ENCODE measurements at places on chromosomes 16 and 17.
A peak's percentile ranks its signal among the peaks of the same experiment; 100 is the strongest.

- DNase-seq: no peak
Observed at GRCh38 chr17:49971848-49972485, 3.0 kb downstream of the DLX4 start.

- no peak for DNase-seq
Observed at GRCh38 chr16:30918614-30919013, 4.8 kb upstream of the FBXL19 start.

GRCh38 chr16:23524886-23525285, 14.6 kb upstream of the GGA2 start:
- no peak for DNase-seq

DNA sequence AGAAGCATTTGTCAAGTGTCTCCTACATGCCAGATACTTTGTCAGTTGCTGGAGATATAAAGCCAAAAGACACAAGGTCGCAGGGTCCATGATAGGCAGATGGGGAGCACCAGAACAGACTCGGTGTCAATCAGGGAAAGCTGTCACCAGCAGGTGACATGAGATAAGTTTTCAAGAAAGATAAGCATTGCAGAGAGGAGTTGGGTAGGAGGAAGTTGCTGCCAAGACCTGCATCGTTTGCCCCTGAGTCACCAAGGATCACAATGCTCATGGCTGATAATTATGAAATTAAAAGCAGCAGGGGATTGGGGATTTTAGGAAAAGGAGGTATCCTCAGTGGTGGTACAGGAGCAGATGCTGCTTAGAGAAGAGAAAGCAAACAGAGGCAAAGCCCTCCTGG, 551.1 kb upstream of the CDH11 start:
- no peak for DNase-seq

DNA sequence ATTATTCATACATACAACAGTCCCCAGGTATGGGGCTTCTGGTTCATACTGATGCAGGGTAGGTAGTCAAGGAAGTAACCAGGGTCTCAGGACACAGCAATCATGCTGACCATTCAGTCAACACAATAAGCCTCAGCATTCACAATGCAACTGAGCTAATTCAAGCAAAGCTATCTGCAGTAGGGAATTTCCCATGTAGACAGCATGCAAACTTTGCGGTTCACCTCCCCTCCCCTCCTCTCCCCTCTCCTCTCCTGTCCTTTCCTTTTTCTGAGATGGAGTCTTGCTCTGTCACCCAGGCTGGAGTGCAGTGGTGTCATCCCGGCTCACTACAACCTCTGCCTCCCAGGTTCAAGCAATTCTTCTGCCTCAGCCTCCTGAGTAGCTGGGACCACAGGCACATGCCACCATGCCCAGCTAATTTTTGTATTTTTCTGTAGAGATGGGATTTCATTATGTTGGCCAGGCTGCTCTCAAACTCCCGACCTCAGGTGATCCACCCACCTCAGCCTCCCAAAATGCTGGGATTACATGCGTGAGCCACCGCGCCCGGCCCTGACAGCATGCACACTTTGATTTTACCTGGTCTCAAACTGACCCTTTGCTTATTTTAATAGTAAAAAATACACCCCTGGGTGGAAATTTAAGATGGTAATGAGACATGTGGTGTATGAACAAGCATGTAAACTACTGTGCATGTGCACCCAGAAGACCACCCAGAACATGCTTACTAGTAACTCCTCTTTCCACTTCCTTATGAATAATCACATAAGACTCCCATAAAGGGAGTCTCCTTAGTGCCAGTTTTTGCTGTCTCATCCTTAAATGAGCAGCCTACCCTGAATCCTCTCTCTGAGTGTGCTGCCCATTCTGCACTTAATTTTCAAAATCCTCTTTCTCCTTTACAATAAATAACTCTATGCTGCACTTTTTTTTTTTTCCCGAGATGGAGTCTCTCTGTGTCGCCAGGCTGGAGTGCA, 9.3 kb upstream of the RNF135 start:
- no peak for DNase-seq

DNA sequence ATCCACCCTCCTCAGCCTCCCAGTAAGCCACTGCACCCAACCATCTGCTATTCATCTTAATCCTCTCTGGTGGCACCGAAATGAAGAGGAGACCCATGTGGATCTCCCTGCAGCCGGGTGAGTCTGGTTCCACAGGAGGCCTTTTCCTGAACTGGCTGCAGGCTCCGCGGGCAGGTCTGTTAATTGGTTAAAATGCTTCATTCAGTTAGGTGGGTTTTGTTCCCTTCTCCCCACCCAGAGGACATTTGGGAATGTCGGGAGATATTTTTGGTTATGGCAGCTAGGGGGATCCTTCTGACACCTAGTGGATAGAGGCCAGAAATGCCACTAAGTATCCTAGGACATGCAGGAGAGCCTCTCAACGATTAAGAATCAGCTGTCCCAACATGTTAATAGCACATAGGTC, 16.7 kb downstream of the C16orf54 start:
- DNase-seq: no peak

DNA sequence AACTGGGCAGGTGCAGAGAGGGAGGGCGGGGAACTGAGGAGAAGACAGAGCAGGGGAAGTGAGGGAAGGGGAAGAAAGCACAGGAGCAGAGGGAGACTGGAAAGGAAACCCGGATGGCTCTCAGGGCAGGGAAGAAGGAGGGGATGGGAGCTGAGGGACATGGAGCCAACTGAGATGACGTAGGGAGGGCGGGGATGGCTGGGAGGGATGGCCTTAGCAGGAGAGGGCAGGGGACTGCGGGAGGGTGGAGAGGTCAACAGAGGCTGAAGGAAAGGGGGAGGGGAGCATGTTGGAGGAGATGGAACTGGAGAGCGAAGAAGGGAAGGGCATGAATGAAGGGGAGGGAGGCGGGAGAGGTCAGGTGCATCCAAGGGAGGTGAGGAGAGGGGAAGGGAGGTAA, 81.9 kb downstream of the KCNJ12 start:
- DNase-seq: no peak

- no peak for DNase-seq
Observed at GRCh38 chr17:53472586-53472985, 350.1 kb upstream of the KIF2B start.

DNA sequence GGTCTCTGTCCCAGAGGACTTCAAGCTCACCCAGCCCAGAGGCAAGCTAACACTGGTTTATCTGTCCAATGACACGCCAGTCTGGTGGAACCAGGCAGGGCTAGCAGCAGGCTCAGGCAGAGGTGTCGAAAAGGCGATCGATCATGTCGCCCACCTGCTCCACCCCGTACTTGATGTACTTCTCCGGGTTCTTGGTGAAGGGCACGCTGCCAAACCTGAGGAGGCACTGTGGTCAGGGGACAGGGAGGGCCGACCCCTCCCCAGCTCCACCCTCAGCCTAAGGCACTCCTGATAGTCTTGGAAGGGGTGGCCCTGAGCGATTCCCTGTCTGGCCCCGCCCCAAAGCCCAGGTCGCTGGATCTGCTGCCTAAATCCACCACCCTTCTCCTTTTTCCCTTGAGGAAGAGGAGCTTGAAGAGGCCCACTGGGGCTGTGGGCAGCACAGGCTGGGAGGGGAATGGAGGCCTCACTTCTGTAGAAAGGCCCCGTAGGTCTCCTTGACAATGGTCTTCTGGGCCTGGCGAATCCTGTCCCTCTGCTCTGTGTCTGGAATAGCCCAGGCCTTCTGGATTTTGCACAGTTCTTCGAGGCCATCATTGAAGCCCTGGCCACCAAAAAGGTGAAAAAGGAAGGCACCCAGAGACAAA, 4.7 kb downstream of the ZACN start:
- DNase-seq: no peak

GRCh38 chr16:53132406-53132805, 77.6 kb downstream of the CHD9 start:
- DNase-seq: no peak

- DNase-seq: no peak
Observed at GRCh38 chr16:11034481-11034931, 90.1 kb downstream of the CLEC16A start.

DNA sequence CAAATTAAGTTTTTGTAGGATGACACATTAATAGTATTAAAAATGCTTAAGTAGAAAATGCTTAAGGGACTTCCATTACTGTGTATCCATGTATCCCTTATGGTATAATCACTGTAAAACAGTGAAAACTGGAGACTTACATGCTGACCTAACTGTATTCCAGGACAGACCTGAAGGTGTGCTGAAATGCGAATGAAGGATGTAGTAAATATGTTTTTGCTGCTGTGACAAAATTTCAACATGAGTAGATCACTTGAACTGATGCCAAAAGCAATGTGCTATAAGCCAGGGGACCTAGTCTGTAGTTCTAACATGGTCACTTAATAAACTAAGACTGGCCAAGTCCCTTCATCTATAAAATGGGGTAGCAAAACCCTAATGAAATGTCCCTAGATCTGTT, 142.0 kb upstream of the CORO6 start:
- DNase-seq: no peak

DNA sequence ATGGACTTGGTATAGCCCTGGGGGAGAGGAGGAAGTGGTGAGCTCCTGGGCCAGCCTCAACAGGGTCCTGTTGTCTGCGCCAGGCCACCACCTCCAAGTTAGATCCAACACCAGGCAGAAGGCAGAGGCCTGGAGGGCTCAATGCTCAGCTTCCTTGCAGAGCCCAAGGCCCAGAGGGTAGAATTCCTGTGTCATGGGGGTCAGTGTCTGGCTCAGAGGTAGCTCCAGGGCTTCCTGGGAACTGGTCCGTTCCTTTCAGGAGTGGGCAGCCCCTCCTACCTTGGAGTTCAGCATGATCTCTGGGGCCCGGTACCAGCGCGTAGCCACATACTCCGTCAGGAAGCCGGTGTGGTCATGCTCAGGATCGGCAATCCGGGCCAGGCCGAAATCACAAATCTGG, 4.4 kb upstream of the GDPD3 start:
- DNase-seq: no peak

DNA sequence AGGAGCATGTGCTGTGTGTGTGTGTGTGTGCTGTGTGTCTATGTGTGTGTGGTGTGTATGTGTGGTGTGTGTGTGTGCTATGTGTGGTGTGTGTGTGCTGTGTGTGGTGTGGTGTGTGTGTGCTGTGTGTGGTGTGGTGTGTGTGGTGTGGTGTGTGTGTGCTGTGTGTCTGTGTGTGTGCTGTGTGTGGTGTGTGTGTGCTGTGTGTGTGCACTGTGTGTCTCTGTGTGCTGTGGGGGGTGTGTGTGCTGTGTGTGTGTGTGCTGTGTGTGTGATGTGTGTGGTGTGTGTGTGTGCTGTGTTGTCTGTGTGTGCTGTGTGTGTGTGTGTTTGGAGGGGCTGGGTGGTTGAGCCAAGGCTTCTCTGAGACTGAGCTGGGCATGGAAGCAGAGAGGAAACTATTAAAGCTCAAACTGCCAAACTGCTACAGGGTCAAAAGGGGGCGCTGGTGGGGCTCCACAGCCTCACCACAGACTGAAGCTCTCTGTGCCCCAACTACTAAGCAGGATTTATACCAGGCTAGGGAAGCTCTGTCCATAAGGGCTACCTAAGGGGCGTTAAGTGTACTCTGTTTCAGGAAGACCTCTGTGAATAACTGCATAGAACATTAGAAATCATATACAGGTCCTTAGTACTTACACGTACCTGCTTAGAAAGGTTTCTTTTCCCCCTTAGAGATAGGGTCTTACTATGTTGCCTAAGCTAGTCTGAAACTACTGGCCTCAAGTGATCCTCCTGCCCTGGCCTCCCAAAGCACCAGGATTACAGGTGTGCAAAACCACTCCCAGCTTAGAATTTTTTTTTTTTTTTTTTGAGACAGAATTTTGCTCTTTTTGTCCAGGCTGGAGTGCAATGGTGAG, 27.8 kb upstream of the GHDC start:
- peak; percentile 20 for DNase-seq

DNA sequence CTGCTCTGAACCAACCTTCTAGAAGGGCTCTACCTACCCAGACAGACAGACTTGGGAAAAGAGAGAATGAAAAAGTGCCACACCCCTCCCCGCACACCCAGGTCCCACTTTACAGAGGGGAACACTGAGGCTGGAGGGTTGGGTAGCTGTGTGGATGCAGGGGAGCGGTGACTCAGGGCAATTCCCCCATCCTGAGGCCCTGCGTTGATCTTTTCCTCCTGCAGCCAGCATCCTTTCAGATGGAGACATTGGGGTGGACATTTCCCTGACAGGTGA, 10.0 kb downstream of the CETP start:
- no peak for DNase-seq

DNA sequence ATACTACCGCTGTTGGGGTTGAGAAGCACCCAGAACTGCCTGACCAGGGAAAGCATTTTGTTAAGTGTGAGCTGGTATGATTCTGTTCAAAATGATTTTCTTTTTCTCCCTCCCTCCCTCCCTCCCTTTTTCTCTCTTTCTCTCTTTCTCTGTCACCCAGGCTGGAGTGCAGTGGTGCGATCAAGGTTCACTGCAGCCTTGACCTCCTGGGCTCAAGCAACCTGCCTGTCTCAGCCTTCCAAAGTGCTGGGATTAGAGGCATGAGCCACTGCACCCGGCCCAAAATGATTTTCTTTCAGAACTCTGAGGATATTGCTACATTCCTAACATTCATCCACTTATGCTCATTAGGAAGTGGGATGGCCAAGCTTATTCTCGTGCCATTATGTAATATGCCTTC, 41.3 kb downstream of the SLC47A1 start:
- no peak for DNase-seq

DNA sequence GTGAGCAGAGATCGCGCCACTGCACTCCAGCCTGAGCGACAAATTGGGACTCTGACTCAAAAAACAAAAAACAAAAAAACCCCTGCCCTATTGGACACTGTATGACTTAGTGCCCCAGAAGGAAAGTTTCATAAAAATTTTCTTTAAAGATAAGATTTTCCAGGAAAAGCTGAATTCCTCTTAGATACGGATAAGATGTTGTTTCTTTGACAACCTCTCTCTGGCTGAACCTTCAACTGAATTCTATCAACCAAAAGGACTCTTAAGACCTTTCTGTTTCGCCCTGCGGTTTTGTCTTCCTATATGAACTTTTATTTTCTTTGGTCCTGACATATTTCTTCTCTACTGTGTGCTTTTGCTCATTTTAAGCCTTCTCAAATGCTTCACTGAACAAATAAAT, 35.8 kb downstream of the CPPED1 start:
- no peak for DNase-seq

DNA sequence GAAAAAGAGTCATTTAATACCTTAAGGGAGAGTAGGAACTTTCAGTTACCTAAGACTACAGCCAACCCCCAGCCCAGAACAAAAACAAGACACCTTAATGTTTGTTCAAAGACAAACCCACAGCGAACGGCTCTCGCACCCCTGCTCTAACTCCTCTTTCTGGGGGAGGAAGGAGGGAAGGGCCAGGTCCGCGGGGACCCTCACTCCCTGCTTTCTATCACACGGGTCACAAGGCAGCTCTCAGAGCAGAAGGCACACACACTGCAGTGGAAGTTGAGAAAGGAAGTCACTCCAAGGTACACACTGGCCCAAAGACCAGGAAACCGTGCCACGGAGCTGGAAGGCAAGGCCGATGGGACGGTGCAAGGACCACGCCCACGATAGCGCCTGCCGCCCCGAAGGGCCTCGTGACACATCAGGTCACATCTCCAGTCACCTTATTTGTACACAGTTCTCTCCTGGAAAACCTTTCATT, 10.0 kb downstream of the LITAFD start:
- DNase-seq: no peak

GRCh38 chr17:900336-900934, 79.1 kb downstream of the NXN start:
- DNase-seq: no peak

- no peak for DNase-seq
Observed at GRCh38 chr17:692116-692515, 22.5 kb downstream of the VPS53 start.

- no peak for DNase-seq
Observed at GRCh38 chr17:82568997-82569393, 49.5 kb downstream of the FOXK2 start.

All from activated CD8-positive, alpha-beta memory T cell treated with anti-CD3 and anti-CD28 coated beads for 4 hours (primary cell).